Gastroesophageal sphincter (tissue), 4 donors: ENCODE measurements at places on chromosomes 4 and X.

DNA sequence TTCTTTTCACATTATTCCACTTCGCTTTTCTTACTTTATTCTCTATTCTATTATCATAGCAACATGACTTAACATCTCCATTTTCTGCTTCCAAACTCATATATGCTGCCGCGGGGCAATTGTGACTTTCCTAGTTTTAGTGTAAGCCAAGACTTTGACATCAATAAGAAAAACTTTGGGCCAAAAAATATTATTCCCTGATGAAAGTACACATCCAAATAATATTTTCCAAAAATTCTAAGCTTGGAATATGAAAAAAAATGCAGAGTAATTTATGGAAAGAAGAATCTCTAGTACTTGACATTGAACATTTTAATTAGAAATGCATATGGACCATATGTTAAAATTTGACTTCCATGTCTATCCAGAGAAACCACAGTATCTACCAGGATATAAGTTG, 995.1 kb upstream of the INTU start:
- ATAC-seq: no peak
- H3K27me3 ChIP-seq: no peaks in the 10 kb centered on the region
- H3K27ac ChIP-seq: no peak overlapping the region
- H3K4me1 ChIP-seq: no peaks in the 10 kb centered on the region
- no peak overlapping the region for H3K4me3 ChIP-seq
- no peaks in the 10 kb centered on the region for H3K36me3 ChIP-seq

- H3K4me3 ChIP-seq: no peak overlapping the region
- H3K27ac ChIP-seq: no peak overlapping the region
- no peaks in the 10 kb centered on the region for H3K4me1 ChIP-seq
- no peak for ATAC-seq
- H3K36me3 ChIP-seq: no peaks in the 10 kb centered on the region
- no peaks in the 10 kb centered on the region for H3K27me3 ChIP-seq
These were observed 17.8 kb downstream of the ANOS1 start for GRCh38 chrX:8714164-8714563.

DNA sequence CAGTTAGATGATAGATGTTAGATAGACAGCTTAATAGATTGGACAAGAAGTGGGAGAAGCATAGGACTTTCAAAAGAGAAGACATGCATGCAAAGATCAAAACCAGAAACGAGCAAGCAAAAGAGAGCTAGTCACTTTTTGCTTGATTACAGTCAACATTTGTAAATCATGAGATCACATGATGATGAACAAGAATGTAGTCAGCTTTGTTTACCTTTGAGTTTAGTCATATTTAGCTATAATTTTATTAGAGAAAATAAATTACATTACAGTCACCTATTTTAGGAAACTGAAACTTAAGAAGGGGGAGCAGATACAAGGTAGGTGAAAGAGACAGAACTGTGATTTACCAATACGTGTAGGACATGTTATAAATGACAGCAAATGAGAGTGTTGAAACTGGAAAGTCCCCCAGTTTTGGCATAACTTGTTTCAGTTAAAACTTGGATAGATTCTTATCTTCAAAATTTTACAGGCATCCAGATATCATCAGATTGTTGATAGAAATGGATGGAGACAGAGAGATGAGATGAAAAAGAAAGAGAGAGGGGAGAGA, 1083.1 kb upstream of the PCDH10 start:
- no peak overlapping the region for H3K4me3 ChIP-seq
- no peaks in the 10 kb centered on the region for H3K36me3 ChIP-seq
- no peaks in the 10 kb centered on the region for H3K27me3 ChIP-seq
- H3K27ac ChIP-seq: no peak overlapping the region

DNA sequence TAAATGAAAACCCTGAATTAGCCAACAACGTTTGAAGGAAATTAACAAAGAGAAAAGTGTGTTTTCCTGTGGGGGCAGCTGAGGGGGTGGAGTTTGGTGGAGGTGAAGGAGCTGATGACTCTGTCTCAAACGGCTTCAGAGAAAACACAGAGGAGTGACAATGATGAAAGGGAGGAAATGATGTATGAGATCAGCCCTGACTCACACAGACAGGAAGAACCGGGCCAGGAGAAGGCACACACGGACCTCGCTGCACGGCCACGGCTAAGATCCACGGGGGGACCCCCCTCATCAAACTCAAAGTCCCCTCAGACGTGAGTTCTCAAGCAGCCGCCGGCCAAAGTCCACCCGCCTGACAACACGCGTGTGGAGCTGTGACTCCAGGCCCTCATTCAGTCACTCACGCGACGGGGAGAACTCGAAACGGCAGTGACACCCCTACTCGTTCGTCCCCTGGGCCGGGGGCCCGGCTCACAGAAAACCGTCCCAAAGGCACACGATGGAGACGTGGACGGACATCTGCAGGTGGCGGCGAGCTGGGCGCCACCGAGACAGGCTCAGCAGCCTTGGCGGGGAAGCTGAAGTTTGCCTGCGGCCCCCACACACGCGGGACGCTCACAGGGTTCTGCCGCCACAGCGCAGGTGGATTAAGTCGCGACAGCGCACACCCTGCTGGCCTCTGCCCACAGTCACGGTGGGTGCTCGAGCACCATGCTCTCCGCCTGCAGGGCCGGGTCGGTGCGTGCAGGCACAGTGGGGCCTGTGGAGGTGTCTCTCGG, 28.8 kb downstream of the PPP2R3B start:
- no peaks in the 10 kb centered on the region for H3K36me3 ChIP-seq
- no peaks in the 10 kb centered on the region for H3K4me1 ChIP-seq
- H3K4me3 ChIP-seq: no peak overlapping the region
- ATAC-seq: no peak

GRCh38 chr4:56286763-56287162, 100.5 kb downstream of the AASDH start:
- no peak overlapping the region for H3K4me3 ChIP-seq
- no peaks in the 10 kb centered on the region for H3K27me3 ChIP-seq
- ATAC-seq: no peak

- no peaks in the 10 kb centered on the region for H3K36me3 ChIP-seq
- no peaks in the 10 kb centered on the region for H3K27me3 ChIP-seq
- H3K4me1 ChIP-seq: no peaks in the 10 kb centered on the region
- H3K4me3 ChIP-seq: no peak overlapping the region
These were observed 23.5 kb downstream of the RAB40A start for GRCh38 chrX:103495786-103496185.

DNA sequence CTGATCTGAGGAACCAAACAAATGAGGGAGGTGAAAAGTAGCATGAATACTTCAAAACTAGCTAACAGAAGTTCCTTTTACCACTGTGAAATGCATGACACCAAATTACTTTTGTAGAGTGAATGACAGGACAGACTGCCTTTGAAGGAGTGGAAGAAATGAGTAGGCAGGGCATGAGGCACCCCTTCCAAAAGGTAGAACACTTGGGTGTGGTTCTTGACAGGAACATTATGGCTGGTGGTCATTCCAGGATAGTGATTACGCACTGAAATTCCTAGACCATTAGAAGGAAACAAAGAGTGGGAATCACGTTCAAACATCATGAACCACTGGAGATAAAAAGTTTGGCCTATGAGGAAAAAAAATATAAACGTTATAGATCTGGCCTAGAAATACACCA, 4.9 kb downstream of the HUWE1 start:
- no peak overlapping the region for H3K4me3 ChIP-seq
- H3K27me3 ChIP-seq: no peaks in the 10 kb centered on the region
- no peaks in the 10 kb centered on the region for H3K4me1 ChIP-seq
- no peak for ATAC-seq
- H3K36me3 ChIP-seq: peaks cover 18% of the 10 kb centered on the region

GRCh38 chr4:1413204-1413663, 7.0 kb upstream of the NKX1-1 start:
- no peak overlapping the region for H3K27ac ChIP-seq
- no peak for ATAC-seq
- no peaks in the 10 kb centered on the region for H3K36me3 ChIP-seq
- peaks cover 99% of the 10 kb centered on the region for H3K27me3 ChIP-seq
- no peak overlapping the region for H3K4me3 ChIP-seq
